H7 (cell line): ENCODE measurements at places on chromosomes 3 and 15.

- DNase-seq, result no peak
Measured at GRCh38 chr3:140441006-140441405, 236.9 kb upstream of the TRIM42 start.

GRCh38 chr3:131843174-131843573, 191.6 kb downstream of the CPNE4 start:
- DNase-seq, result no peak

- DNase-seq, result no peak
Measured at GRCh38 chr3:51024765-51025632, 350.3 kb downstream of the DOCK3 start.

DNA sequence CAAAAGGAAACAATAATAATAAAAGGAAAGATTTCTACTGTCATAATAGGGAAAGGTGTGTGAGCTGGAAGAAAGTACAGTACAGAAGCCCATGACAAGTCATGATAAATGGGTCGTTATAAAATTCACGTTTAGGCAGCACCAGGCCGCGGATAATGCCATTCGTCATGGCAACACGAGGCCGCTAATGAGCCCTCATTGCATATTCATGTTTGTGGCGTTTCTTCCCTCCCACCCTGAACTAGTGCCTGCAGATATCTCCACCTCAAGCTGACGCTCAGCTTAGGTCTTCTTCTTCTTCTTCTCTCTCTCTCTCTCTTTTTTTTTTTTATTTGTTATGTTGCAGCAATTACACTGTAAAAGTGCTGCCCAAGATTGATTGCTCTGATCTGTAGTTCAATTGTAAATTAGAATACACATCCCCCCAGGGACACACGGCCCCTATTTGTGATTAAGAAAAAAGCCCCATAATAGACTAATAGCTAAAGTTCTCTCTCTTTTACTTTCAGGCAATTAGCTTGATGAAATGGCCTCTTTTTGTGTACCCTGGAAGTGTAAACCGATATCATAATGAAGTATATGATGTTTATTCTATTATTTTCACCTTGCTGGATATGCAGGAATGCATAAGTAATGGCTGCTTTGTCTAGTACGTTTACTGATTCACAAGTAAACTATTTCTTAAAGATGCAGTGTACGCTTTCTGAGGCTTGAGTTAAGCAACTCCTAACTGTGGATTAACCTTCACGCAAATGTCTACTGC, 61.9 kb upstream of the NR2F2 start:
- DNase-seq, result no peak

GRCh38 chr15:48828906-48829305, 18.0 kb upstream of the CEP152 start:
- DNase-seq, result no peak

DNA sequence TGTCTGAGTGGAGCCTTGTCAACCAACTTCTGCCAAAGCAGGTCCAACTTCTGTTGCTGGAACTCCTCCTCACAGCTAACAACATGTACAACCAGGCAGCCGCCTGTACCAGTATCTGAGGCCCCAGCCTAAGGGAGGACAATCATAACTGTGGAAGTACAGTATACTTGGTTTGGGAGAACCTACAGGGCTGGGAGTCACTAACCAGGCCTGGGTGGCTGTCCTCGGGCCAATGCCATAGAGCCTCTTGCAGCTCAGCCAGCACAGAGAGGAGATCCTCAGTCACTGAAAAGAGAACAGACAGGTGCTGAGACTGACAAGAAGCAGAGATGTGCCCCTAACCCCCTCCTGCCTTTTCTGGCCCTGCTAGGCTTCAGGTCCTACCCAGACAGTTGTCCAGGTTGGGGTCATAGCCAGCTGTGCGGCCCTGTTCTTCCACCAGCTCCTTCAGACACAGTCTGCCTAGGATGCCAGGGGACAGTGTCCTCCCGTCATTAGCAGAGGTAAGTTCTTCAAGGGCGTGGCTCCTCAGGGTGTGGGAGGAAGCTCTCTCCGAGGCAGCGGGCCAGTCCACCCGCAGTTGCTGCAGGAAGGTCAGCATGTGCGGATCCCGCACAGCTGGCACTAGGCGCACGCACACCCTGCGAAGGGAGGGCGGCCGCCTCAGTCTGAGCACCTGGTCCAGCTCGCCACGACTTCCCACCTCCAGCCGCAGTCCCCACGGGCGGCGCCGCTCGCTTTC, 980 bp downstream of the DALRD3 start:
- peak; percentile 72 for DNase-seq

- DNase-seq, result no peak
Measured at GRCh38 chr15:87033056-87033455, 953.4 kb downstream of the AGBL1 start.

DNA sequence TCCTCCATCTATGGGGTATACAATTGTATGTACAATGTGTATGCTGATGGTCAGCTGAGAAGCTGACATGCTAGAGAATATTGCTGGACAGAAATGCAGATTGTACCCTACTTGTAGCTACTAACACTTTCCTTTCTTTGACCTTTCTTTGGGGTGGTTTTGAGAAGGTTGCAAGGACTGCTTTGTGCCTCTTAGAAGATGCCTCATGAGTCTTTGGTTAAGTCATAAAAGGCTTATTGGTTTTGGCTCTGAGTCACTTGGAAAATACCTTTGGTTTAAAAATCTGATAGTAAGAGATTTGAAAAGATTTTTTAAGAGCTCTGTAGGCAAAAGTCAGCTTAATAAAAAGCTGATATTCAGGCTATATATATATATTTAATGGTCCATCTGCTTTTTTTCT, 71.5 kb downstream of the ZMAT3 start:
- no peak for DNase-seq

DNA sequence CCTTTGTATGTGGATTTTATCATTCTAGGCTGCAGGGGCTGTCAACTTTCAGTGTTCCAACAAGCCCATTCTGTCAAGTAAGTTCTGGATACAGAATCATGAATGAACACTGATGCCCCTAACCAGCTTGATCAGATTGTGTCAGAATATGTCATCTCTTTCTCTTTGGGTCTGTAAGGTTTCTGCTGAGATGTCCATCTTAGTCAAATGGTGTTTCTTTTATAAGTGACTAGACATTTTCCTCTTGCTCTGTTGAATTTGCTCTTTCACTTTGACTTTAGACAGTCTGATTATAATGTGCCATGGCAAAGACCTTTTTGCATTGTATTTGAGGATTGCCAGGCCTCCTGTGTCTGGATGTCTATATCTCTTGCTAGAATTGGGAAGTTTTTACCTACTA, 660.9 kb upstream of the CBLB start:
- no peak for DNase-seq

GRCh38 chr15:51328926-51329325, 9.5 kb downstream of the CYP19A1 start:
- no peak for DNase-seq

DNA sequence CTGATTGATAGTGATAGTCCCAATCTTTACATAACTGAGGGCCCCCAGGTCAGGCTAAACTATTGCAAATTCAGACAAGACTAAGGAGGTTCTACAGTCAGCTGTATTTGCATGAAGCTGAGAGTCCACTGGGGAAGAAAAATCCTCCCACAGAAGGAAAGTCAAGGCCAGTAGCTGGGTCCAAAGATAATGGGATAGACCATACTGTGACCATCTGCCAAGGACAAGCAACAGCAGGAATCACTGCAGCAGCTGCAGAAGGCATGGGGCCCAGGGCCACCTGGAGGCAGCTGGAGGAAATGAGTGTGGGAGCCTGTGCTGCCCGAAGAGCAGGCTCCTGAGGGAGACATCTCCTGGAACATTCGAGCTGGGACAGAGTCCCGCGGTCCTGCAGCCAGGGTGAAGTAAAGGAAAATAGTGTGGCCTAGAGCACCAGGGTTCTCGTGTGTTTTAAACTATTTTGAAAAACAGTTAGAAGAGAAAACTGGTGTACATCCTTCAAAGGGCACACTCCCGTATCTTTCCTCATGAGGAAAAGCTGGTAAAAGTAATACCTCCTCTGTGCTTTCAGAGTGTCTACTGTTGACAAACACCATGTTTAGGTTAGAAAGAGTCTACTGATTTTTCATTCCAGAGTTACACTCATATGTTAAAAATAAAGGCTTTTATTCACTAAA, 13.2 kb upstream of the TMEM212 start:
- DNase-seq, result peak; percentile 72

DNA sequence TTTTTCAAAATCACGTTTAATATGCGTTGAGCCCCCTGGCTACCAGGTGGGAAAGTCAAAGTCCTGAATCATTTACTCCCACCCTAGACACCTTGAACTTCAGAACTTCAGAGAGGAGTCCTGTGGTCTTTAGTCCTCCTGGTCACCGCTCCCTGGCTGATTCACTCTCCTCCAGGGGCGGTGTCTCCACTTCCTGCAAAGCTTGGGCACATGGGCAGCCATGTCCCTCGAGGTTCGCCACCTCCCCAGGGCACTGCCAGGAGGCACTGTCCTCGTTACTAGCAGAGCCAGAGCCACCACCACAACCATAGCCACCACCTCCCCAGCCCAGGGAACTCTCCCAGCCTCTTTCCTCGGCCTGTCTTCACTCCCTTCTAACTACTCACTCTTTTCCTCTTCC, 31.0 kb downstream of the LOXL1 start:
- peak; percentile 28 for DNase-seq

DNA sequence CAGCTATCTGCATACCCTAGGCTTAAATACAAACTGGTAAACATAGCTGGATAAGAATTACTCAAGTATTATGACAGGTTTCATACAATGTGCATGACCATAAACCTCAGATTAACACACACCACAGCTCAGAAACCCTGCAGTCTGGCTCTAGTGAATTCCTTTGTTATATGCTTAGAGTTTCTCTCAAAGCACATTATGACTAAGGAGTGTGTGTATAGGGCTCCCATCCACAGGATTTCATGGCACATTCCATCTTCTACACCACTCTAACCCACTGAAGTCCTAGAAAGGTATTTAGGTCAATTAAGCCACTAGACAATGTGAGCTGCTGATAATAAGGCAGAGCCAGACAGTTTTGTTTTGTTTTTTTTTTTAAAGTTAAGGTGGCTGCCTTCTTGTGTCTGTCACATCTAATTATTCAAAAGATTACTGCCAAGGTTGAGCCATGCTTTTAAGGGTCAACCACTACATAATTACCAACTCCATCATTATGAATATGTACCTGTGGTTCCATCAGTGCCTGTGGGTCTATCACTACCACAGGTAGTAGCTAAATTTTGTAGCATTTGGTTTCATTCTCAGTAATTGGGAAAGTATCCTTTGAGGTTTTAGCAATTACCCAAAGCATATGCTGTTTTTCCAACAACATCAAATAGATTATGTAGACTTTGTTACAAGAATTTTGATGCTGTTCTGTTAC, 107.0 kb downstream of the ALCAM start:
- DNase-seq, result no peak

- DNase-seq, result no peak
Measured at GRCh38 chr15:25065286-25065685, 110.5 kb downstream of the SNRPN start.

DNA sequence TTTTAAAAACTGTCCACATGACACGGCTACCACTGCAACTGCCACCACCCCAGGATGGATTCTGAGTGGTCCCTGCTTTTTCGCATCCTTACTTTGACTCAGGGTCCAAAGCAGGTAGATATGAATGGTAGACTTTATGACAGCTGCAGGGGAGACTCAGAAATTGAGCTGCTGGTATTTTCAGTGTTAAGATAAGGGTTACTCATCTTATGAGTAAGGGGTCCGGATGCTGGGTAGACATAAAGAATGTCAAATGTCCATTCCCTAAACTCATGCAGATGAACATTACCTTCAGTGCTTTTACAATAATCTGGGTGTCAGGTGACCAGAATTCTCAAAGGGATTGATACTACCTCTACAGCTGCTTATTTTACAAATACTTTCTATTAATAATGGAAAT, 25.9 kb upstream of the BBX start:
- DNase-seq, result no peak

DNA sequence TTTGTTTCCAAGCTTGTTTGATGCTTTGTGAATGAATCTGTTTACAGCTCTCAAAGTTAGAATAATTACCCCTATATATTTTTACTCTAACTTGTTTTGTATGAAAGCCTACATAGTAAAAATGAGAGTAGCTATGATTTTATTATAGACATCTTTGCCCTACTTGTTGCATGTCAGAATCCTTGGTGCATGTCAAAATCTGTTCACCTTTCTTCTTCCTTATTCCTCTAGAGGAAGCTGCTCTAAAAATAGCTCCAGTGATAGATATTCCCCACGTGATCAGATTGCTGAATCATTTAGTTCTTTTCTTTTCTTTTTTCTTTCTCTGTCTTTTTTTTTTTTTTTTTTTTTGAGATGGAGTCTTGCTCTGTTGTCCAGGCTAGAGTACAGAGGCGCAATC, 39.8 kb downstream of the LRRC49 start:
- no peak for DNase-seq

GRCh38 chr3:148420242-148420641, 277.5 kb upstream of the AGTR1 start:
- DNase-seq, result no peak

DNA sequence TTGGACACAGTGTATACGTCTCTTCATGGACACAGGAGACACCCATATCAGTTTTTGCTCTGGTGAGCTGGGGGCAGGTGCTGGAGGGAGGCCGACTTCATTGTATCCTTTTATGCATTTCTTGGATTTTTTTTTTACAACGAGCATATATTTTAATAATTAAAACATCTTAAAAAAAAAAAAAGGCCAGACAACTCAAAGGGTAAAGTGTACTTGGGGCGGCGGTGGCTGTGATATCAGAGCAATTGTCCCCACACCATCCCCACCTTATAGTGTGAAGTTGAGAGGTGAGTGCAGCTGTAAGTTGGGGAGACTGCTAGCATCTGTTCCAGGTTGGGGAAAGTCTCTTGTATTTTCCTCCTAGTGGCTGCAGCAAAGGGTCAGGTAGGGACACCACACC, 12.0 kb upstream of the PLXNA1 start:
- no peak for DNase-seq

- DNase-seq, result peak; percentile 82
Measured at GRCh38 chr3:43071313-43071893, 34.5 kb downstream of the POMGNT2 start.
